ENCODE measurements at places on chromosomes 1 and 21.
A peak's percentile ranks its signal among the peaks of the same experiment; 100 is the strongest.

GRCh38 chr1:47635597-47635996, 197.8 kb downstream of the FOXD2 start:
- no peak for DNase-seq

DNA sequence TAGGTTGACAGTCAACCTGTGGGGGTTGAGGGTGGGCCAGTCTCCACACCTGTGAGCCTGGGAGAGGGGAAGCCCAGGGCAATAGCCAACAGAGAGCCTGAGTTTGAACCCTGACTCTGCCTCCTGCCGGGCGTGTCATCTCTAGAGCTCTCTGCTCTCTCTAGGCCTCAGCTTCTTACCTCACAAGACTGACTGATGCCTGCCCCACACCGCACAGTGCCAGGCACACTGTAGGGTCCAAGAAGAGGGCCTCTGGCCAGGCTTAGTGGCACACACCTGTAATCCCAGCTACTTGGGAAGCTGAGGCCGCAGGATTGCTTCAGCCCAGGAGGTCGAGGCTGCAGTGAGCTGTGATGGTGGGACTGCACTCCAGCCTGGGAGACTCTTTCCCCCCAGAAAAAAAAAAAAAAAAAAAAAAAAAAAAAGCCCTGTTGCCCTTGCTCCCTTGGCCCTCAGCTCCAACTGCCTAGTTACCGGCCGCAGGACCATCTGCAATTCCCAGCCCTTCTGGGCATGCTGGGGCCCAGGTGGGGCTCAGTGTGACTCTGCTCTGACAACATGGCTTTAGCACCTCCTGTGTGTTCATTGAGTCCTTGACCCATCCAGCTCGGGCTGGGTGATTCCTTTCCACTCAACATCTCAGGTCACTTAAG, 25.1 kb downstream of the GRHL3 start:
- DNase-seq, result no peak

- DNase-seq, result no peak
These were observed 663.9 kb downstream of the AJAP1 start for GRCh38 chr1:5318143-5318816.

DNA sequence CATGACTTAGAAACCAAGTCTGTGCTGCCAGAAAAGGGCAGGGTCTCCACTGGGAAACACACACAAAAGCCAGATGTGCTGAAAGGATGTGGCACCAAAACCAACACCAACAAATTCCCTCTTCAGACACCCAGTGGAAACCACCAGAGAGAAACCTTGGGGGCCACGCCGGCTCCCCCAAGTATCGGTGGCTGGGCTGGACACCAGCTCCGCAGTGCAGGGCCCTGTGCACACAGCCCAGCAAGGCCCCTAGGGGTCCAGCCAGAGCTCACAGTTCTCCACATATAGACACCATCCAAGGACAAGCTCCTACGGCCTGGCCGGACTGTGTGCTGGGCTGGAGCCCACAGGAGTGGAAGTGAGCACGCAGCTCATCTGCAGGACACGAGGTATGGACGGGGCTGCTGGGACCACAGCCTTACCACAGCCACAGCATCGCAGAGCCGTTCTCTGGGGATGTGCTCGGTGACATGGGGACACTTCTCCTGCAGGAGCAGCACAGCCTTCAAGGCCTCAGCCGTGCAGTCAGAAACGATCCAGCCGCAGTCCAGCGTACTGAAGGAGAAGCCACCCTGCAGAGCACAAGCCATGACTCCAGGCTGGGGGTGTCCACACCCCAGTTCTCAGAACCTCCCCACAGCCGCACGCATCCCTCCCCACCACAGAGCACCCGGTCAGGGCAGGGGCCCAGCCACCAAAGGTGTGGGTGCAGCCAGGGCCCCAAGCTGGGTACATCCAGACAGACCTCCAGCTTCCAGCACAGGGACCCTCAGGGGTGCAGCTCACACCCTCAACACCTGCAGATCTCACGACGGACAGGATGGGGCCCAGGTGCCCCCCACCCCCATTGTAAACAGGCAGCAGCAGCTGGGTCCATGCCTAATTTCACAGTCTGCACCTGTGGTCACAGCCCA, 21.3 kb downstream of the LSS start:
- DNase-seq, result no peak

GRCh38 chr1:198156111-198156744, 570 bp upstream of the NEK7 start:
- DNase-seq, result peak; percentile 46

DNA sequence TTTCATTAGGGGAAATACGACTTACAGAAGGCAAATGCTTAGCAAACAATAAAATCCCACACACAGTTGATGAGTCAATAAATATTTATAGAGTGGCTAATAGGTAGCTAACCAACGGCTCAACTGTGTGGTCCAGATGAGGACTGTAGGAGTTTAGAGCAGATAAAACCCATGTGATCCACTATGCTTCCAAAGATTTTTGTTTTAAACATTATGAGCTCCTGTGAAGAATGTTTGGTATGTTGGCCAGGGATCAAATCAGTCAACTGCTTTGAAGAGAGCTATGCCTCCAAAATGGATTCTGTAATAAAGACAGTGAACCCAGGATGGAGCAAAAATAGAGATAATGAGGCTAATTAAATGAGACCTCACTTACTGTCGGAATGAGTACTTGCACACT, 72.3 kb upstream of the COL11A1 start:
- DNase-seq, result no peak

GRCh38 chr1:182069028-182069466, 7.5 kb upstream of the ZNF648 start:
- no peak for DNase-seq

- DNase-seq, result peak; percentile 89
These were observed 15.3 kb downstream of the CD2 start for GRCh38 chr1:116769561-116769977.

GRCh38 chr1:25117233-25117823, 115.0 kb downstream of the SYF2 start:
- DNase-seq, result no peak

GRCh38 chr21:46416551-46416950, 42.1 kb upstream of the DIP2A start:
- no peak for DNase-seq

- no peak for DNase-seq
These were observed 184.8 kb upstream of the KIAA0040 start for GRCh38 chr1:175377394-175377793.

DNA sequence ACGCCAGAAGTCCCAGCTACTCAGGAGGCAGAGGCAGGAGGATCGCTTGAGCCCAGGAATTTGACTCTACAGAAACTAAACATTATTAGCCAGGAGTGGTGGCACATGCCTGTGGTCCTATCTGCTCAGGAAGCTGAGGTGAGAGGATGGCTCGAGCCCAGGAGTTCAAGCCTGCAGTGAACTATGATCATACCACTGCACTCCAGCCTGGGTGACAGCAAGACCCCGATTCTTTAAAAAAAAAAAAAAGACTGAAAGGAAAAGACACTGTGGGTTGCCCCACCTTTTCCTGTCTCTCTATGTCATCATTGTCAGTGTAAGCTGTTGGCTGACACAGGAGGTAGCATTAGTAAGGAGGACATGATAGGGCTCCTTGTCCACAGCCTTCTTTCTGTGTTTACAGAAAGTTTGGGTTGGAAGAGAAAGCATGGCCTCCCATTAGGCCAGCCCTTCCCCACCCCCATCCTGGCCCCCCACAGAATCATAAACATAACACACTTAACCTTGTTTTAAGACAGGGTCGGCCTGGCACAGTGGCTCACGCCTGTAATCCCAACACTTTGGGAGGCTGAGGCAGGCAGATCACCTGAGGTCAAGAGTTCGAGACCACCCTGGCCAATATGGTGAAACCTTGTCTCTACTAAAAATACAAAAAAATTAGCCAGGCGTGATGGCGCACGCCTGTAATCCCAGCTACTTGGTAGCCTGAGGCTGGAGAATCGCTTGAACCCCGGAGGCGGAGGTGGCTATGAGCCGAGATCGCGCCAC, 20.6 kb upstream of the RCAN3 start:
- DNase-seq, result no peak

GRCh38 chr21:46634427-46634826, 1.0 kb upstream of the PRMT2 start:
- DNase-seq, result no peak
